ENCODE measurements at places on chromosomes 4 and X.

DNA sequence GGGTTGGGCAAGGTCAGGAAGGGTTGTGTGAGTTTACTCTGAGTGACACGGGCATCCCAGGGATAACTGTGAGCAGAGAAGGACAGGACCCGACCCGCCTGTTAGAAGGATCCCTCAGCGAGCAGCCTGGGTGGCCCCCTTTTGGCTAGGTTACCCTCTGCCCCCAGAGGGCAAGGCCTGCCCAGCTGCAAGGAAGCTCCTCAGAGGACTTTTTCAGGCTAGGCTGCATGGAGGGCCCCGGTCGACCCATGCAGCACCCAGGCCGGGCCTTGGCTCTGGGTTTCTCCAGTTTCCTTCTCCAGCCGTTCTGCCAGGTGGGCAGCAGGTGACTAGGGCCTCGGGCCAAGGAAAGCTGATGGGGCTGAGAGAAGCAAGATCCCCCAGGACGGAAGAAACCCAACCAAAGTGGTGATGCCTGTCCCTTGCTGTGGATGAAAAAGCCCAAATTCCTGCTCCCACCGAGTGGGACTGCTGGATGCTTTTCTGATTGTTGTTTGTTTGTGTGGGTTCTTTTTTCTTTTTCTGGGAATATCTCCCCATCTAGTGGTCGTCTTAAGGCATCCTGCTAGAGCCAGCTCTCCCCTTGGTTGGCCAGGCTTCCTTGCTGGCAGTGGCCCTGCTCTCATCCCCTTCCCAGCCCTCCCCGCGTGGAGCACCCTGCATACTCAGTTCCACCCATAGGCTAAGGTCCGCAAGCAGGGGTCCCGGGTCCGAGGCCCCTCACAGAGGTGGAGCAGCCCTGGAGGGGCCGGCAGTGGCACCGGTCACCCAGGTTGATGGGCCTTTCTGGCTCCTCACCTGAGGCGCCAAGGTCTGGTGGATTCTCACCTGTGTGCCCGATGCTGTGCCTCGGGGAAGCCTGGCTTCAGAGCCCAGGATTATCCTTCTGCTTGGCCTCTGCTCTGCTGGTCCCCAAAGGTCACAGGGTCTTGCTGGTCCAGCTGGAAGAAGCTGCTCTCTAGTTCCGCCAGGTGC is 1.8 kb downstream of the ZFP92 start:
- DNase-seq: no peak

GRCh38 chr4:77154065-77154464 is 2.9 kb upstream of the CCNG2 start:
- no peak for DNase-seq

GRCh38 chrX:74382613-74383012 is 38.7 kb upstream of the SLC16A2 start:
- DNase-seq: peak; percentile 27

DNA sequence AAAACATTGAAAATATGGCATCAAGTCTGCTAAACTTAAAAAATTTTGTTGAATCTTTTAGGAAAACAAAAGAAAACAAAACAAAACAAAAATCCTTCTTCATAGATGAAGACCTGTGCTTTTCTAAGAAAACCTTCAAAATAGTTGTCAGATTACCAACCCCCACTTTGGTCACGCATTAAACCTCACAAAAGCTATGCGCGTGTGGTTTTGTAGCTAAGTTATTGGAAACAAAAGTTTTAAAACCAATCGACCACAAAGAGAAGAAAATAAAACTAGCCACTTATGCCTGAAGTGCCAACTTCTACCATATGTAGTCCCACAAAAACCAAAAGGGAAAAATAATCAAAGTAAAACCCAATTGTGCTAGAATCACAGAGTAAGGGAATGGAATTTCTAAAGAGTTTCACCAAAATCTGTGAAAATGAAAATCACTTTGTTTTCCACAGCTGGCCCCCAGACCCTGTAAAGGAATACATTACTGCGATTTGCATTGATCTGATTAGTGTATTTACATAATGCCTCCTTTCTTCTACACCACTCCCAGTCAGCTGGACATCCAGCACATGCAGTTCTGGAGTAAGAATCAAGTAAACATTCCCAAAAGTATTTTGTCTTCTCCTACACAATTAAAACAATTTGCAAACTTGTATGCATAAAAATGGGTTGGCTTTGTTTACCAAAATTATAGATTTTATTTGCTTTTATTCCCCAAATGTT is 330.1 kb upstream of the DKK2 start:
- DNase-seq: no peak

DNA sequence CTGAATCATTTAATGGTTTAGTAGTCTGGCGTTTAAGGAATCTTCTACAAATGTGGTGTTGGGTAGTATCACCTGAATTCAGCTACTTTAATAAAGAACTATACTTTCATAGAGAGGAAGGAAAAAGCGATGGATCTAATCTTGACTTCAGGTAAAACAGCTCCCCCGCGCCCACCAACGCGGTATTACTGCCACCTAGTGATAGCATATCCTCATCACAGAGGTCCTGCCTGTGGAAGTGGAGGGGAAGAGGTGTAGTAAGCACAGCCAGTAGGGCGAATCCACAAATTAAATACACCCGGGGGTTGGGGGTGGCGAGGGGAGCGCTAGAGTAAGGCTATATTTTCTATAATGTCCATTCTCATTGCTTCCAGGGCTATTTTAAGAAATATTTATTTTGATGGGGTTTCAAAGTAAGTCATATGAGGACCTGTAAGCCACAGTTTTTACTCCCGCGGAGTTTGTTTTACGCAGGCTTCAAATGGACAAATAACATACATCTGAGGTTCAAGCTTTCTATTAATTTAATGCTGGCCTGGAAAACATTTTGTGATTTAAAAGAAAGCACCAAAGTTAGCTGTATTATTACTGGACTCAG is 8.3 kb upstream of the DAPP1 start:
- peak; percentile 39 for DNase-seq

DNA sequence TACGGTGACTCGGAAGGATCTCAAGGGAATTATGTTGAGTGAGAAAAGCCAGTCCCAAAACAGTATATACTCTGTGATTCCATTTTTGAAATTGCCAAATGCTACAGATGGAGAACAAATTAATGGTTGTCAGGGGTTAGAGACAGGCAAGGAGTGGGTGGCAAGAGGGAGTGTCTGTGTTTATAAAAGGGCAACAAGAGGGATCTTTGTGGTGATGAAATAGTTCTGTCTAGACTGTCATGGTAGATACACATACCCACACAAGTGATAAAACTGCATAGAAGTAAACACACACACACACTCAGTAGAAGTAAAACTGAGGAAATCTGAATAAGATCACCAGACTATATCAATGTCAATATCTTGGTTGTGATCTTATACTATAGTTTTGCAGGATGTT is 92.7 kb downstream of the CD99L2 start:
- DNase-seq: no peak

- no peak for DNase-seq
Observed at GRCh38 chr4:139887962-139888735, 222.5 kb downstream of the MGST2 start.

DNA sequence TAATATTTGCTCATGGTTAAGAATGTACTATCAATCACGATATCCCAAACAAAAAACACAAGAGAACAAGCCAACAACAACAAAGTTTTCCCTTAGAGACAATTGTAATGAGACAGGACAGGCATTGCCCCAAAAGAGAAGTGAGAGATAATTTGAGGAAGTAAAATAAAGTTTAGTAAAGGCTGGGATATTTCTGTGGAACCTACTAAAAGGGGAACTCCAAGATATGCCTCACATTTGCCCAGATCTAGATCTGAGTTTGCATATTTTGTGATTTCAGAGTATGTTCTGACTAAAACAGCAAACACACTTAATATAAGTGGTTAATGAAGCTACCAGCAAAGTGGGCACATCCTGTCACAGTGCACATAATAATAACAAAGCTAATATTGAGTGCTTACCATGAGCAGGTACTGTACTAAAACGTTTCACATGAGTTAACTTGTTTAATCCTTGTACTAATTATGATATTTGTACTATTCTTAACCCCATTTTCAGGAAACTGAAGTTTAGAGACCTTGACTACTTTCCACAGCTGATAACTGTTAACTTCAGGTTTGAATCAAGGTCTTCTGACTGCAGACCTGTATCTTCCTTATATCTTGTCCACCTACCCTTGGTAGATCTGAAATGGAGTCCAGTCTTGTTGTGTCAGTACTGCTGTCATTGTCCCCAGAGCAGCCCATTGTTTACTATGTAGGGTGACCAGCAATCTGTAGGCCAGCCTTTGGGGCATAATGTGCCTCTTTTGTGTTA is 26.0 kb upstream of the BMP2K start:
- DNase-seq: no peak

DNA sequence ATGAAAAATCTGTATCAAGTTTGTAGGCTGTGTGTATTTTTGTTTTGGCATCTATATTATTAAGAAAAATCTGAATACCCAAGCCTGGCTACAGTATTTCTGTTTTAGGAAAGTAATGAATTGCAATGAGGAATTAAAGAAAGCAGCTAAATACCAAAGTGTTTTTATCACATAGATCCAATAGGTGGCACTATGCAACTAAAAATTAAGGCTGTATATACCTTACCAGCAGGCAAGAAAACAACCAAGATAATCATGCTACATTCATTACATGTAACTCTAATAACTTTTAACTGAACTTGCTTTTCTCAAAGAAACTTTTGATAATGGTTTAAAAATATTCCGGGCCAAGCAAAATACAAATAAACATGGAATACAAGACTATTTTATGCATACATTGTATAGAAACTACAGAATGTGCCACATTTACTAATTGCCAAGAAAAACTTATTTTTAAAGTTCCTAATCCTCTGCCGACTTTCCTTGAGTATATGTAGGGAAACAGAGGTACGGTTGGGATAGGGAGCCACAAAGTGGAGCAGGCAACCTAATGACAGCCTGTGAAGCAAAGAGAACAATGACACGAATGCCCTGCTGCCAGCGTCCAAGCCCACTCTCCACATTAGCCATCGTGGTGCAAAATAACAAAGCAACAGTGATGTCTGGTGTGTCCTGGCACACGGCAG is 63.7 kb downstream of the SEC24D start:
- no peak for DNase-seq

- no peak for DNase-seq
Observed at GRCh38 chr4:99468889-99469288, 33.7 kb upstream of the ADH7 start.

- DNase-seq: no peak
Observed at GRCh38 chr4:62161446-62161845, 961.3 kb downstream of the ADGRL3 start.

- DNase-seq: no peak
Observed at GRCh38 chr4:1041147-1041935, 29.9 kb downstream of the FGFRL1 start.

DNA sequence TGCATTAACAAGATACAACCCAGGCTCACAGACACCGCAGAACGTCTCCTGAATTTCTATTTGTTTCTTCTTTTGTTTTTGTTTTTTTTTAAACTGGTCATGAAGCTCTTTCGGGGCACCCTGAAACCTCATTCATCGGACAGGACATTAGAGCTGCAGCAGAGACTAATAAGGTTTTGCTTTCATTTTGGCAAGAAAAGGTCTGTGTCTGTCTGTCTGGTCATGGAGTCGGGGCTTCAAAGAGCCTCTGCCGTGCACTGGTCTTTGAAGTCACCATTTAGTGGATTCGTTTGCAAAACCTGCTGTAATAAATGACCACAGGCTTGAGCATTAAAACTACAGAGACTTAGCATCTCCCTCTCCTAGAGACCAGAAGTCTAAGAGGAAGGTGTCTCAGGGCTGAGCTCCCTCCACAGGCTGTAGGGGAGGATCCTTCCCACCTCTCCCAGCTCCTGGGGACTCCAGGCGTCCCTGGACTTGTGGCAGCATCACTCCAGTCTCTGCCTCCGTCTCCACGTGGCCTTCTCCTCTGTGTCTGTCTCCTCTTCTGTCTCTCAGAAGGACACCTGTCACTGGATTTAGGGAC is 247.5 kb downstream of the CRLF2 start:
- DNase-seq: no peak

DNA sequence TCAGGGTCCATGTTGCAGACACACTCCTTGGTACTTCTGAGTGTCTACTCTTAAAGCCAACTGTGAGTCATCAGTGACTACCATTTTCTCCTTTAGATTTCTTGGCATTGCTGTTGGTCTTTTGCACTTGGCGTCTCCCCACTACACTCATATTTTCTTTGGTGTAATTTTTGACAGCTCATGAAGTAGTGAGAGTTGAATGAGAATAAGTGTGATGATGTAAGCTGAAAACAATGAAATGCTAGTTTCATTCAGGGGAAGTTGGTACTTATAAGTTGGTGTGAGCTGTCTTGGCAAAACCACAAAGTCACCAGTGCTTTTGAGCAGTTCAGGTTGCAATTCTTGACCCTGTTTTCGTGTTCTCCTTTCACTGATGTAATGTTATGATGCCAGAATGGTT is 142.9 kb upstream of the ARX start:
- DNase-seq: no peak

DNA sequence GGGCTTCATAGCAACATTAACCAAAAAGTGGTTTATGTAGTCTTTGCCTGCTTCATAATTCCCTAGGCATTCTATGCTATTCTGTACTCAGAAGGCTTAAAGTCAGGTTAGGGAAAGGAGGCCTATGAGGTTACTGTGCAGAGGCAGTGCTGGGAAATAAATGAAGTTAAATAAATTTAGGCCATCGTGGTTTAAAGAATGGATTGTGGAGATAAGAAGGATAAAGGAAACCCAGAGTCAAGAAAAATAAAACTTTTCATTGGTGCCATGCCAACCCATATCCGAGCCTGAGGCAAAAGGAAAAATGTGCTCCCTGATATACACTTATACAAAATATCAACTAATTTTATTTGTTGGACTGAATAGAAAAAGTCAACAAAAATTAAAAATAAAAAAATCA is 70.2 kb downstream of the AR start:
- DNase-seq: no peak

DNA sequence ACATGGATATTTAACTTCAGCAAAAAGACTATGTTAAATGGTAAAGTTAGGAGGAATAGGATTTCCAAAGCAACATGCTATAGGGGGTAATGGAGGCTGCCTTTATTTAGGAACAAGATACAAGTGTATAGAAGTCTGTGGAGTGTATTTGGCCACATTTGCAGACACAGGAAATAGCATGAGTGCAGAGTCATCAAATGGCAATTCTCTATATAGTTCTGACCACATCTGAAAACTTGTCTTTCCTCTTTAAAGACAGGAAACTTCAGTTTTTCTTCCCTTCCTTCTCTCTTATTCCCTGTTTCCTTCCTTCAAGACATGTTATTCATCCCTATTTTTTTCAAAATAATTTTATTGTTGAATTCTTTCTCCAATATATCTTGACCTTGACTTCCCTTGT is 119.3 kb upstream of the PITX2 start:
- no peak for DNase-seq

DNA sequence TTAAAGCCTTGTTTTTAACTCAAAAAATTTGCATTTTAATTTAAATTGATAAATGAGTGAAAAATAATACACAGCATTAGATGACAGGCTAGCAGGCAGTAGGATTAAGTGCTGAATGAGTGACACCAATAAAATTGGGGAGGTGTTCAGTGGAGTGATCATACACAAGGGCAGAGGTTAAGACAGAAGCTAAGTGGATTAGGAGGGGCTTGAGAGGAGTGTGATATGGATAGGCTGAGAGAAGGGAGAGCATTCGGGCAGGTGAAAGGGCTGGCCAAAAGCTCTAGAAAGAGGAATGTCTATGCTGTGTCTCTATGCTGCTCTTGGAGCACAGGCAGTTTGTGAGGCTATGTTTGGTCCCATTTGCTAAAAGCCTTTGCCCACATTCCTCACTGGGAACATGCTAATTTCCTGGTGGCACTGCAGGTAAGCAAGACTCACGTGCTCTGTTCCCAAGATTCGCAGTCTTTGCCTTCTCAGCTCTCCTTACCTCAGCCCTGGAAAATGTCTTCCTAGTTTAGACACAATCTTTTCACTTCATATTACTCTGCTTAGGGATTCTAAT is 52.8 kb upstream of the CCSER1 start:
- DNase-seq: no peak
